Myocyte (in vitro differentiated cells): ENCODE measurements at places on chromosomes 12 and 14.

DNA sequence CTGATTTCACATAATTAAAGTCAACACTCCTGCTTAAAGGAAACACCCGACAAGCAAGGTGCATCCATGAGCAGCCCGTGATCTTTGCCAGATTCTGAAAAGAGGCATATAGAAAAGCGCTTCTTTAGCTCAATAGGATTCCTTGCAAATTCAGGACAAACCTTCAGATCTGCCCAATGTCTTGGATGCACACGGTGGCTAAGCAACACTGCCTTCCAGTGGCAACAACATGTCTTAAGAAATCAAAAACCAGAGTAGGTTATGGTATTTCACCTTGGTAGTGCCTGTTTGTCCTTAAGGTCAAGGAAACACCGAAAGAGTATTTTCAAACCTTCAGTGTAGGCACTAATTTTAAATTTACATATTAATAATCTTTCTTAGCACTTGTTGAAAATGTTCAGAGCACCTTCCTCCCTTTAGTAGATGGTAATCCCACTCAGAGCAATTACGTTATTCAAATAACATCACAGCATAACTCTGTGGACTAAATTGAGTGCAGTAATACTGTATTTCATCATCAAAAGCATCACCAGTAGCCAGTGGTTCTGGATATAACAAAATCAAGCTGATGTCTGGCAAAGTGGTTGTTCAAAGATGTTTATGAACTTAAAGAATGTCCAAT lies 58.0 kb upstream of the CDKN3 start:
- DNase-seq: peak; percentile 40

GRCh38 chr12:10366875-10367274 lies 23.0 kb downstream of the KLRK1 start:
- peak; percentile 59 for DNase-seq

- no peak for DNase-seq
Measured at GRCh38 chr14:90561920-90562319, 165.1 kb downstream of the CALM1 start.

DNA sequence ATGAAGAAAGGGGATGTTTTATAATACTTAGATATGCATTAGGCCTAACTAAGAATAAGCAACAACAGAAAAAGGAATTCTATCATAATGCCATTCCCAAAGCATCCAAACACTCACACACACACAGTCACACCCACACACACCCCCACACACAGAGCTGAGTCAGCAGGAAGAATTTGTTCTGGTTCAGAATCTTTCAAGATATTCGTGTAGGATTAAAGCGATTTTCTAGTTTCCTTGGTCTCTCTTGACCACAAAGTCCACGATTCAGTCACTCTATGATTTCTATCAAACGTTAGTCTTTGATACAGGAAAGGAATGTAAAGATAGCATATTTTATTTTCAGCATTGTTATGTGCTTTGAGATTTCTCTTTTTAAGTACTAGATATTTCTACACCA lies 382.6 kb upstream of the DCN start:
- no peak for DNase-seq

DNA sequence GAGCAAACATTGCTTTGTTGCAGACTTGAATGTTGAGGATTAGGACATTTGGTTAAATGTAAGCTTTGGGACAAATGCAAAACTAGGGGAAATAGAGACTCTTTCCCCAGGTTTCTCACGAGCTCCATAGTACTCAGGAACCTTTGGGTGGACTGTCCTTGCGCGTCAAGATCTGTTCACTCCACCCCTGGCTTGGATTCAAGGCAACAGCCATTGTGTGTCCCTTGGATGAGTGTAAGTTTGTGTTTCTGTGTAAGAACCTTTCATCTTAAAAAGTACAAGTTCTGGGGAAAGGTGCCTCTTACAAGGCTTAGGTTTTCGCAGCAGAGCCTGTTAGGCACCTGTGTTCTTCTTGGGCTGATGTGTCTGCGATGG lies 3.7 kb downstream of the SUSD6 start:
- DNase-seq: no peak
